ENCODE measurements at places on chromosomes 7 and 10. TPM values are rescaled to one million over a fixed set of nuclear protein-coding genes. Genes with fewer than 3 reads are reported as not detected.

Gene AGR2
- total RNA-seq: not detected

DNA sequence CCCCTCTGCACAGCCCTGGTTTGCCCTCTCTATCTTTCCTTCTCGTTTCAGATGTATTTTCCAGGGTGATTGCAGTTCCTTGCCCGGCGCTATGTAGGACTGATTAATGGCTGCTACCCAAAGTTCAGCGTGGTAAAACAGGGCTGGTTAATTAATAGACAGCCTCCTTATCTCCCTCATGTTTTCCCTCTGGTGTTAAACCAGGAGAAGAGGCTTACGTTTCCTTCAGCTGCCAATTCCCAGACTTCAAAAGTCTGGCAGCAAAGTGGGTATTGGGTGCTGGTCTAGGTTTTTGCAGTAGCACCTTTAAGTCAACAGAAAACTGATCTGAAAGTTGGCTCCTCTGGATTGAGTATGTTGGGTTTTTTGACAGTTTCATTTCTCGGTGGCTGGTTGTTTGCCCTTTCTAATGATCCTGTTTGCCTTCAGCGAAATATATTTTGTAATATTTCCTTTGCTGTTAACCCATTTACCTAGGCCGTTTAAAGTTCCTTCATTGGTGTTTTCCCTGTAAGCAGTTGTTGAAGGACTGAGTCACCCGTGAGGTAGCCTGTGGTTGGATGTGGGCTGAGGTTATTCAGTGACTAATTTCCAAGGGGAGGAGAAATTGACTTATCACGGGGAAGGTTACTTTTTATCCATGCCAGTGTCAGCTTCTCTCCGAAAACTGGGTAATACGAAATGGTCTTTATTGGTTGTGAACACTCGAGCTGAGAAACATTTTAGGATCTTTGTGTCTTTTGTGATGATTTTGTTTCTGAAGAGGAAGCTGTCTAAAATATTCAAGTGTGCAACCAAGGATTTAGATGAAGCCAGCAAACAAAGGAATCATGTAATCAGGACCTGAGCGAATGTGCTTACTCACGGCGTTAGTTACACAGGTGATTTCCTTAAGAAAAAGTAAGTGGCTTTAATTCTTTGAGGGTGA lies 257.2 kb downstream of the KIAA1217 start:
- H3K27ac ChIP-seq: peak overlapping the region; percentile 79
- H3K36me3 ChIP-seq: no peaks in the 10 kb centered on the region
- H3K27me3 ChIP-seq: peaks cover 31% of the 10 kb centered on the region

- H3K4me3 ChIP-seq: no peak overlapping the region
- no peak overlapping the region for H3K27ac ChIP-seq
- H3K36me3 ChIP-seq: no peaks in the 10 kb centered on the region
- no peaks in the 10 kb centered on the region for H3K4me1 ChIP-seq
- H3K27me3 ChIP-seq: peaks cover 10% of the 10 kb centered on the region
- no peak for DNase-seq
These were observed 32.4 kb upstream of the ZNF273 start for GRCh38 chr7:64870656-64871055.

- peaks cover 11% of the 10 kb centered on the region for H3K4me1 ChIP-seq
- no peak for DNase-seq
- no peak overlapping the region for H3K4me3 ChIP-seq
- H3K27me3 ChIP-seq: no peaks in the 10 kb centered on the region
These were observed 6.5 kb upstream of the AP5Z1 start for GRCh38 chr7:4768597-4769569.

DNA sequence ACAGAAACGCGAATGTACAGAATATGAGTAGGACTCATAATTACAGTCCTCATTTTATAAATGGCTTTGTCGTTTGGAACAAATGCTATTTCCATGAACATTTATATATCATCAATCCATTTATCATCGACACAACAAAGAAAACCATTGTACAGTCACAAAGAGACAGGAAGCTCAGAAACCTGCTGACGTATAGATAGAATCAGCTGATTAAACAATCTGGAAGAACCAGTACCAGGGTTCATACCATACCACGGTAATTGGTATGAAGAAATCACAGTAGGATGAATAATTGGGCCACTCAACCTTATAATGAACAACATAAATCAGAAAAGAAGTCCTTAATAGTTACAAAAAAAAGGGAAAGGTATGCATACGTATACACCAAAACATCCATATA lies 295.0 kb downstream of the PARD3 start:
- no peak for DNase-seq
- peaks cover 3% of the 10 kb centered on the region for H3K4me1 ChIP-seq
- H3K4me3 ChIP-seq: no peak overlapping the region

DNA sequence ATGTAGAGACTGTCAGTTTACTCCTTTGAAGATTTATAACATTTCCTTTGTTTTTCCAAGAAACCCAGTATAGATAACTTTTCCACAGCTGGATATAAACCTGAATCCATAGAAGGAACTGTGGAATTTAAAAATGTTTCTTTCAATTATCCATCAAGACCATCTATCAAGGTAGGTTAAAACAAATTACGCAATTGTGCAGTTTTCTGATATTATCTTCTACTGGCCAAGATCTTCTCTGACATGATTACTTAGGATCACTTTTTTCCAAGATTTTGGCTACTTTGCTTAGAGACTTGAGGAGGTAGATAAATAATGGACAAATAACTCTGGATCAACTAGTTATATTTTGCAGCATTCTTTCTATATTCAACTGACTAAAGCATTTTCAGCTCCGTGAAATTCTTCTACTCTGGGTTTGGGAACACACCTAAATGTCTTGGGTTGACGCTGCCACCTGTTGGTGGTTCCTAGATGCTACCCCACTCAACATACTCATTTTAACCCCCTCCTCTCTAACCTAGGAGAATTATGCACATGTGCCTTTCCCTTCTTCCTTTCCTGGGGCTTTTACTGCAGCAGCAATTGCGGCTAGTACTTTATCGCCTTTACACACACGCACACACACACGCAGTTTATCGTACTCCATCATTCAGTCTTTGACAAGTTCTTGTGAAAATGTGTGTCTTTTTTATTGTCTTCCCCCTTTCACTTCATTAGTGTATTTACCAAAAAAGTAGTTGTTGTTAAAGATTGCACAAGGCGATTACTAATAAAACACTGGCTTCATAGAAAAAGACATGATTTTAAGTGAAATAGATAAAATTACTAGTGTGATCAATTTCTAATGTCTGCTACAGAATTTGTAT lies 32.7 kb downstream of the ABCB5 start:
- peaks cover 10% of the 10 kb centered on the region for H3K27me3 ChIP-seq
- no peaks in the 10 kb centered on the region for H3K36me3 ChIP-seq
- no peak overlapping the region for H3K27ac ChIP-seq
- no peak overlapping the region for H3K4me3 ChIP-seq
- no peaks in the 10 kb centered on the region for H3K4me1 ChIP-seq
- no peak for DNase-seq

Gene C1QL3
- 0.16 TPM for total RNA-seq

DNA sequence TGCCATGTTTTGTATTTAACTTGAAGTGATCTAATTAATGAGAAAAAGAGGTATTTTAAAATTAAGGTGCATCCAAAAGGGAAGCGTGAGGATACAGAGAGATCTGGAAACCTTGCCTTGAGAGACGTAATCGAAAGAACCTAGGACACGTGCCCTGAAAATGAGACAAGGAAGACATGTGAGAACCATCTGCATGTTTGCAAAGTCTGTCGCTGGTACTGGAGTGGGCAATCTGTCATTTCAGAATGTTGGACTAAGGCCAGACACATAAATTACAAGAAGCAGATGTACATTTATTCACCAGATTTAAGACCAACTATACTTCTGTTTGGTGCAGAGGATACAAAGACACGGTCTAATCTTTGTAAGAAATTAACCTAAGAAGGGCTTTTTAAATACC lies 9.2 kb downstream of the AGR2 start:
- H3K4me3 ChIP-seq: no peak overlapping the region
- DNase-seq: no peak
- no peaks in the 10 kb centered on the region for H3K36me3 ChIP-seq
- no peak overlapping the region for H3K27ac ChIP-seq
- no peaks in the 10 kb centered on the region for H3K4me1 ChIP-seq
- H3K27me3 ChIP-seq: peaks cover 15% of the 10 kb centered on the region

GRCh38 chr7:88224601-88225275 lies 4.9 kb upstream of the SRI start:
- no peak overlapping the region for H3K4me3 ChIP-seq
- H3K27ac ChIP-seq: no peak overlapping the region
- peaks cover 8% of the 10 kb centered on the region for H3K4me1 ChIP-seq
- DNase-seq: no peak
- H3K27me3 ChIP-seq: peaks cover 5% of the 10 kb centered on the region
- no peaks in the 10 kb centered on the region for H3K36me3 ChIP-seq

Gene HDAC9
- 0.72 TPM for total RNA-seq

GRCh38 chr7:80902716-80903308 lies 16.0 kb downstream of the SEMA3C start:
- H3K27me3 ChIP-seq: no peaks in the 10 kb centered on the region
- no peak overlapping the region for H3K4me3 ChIP-seq
- no peak overlapping the region for H3K27ac ChIP-seq

Gene STK17A
- 53.2 TPM for total RNA-seq

Gene IGFBP1
- total RNA-seq: not detected

GRCh38 chr10:132816718-132817117 lies 30.8 kb upstream of the NKX6-2 start:
- peaks cover 33% of the 10 kb centered on the region for H3K27me3 ChIP-seq
- no peaks in the 10 kb centered on the region for H3K4me1 ChIP-seq
- no peak overlapping the region for H3K27ac ChIP-seq
- no peak for DNase-seq

DNA sequence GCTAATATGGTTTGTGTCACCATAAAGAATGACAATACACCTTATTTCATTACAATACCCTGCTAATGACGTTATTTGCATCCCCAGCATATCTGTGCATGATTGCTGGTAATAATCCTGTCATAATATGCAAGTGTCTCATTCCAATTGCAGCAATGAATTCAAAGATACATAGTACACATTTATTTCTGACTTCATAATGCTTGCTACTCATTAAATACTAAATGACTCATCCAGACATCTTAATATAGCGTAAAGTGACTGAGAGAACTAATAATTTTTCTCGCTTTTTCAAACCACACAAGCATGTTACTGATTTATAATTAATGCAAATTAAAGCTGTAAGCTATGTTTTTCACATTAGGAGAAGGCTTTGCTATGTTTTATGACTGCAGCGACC lies 234.7 kb upstream of the MDFIC start:
- no peak overlapping the region for H3K27ac ChIP-seq
- H3K4me1 ChIP-seq: no peaks in the 10 kb centered on the region
- DNase-seq: no peak
- peaks cover 7% of the 10 kb centered on the region for H3K27me3 ChIP-seq
- H3K36me3 ChIP-seq: no peaks in the 10 kb centered on the region

DNA sequence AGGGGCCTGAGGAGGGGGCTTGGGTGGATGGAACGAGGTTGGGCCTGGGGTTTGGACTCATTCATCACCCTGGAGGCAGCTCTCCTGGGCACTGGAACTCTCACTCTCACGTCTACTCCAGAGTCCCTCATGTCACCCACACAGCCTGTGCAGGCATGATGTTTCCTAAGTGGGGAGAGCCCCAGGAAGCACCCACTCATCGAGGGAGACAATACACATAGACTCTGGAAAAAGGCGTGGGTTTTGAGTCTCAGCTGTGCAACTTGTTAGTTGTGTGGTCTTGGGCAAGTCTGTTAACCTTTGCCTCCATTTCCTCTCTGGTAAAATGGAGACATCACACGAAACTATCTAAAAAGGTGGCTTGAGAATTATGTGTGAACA lies 25.9 kb upstream of the RBM20 start:
- H3K4me1 ChIP-seq: peaks cover 51% of the 10 kb centered on the region
- peak overlapping the region; percentile 90 for H3K27ac ChIP-seq
- H3K36me3 ChIP-seq: peaks cover 2% of the 10 kb centered on the region
- no peaks in the 10 kb centered on the region for H3K27me3 ChIP-seq
- peak overlapping the region; percentile 60 for H3K4me3 ChIP-seq

DNA sequence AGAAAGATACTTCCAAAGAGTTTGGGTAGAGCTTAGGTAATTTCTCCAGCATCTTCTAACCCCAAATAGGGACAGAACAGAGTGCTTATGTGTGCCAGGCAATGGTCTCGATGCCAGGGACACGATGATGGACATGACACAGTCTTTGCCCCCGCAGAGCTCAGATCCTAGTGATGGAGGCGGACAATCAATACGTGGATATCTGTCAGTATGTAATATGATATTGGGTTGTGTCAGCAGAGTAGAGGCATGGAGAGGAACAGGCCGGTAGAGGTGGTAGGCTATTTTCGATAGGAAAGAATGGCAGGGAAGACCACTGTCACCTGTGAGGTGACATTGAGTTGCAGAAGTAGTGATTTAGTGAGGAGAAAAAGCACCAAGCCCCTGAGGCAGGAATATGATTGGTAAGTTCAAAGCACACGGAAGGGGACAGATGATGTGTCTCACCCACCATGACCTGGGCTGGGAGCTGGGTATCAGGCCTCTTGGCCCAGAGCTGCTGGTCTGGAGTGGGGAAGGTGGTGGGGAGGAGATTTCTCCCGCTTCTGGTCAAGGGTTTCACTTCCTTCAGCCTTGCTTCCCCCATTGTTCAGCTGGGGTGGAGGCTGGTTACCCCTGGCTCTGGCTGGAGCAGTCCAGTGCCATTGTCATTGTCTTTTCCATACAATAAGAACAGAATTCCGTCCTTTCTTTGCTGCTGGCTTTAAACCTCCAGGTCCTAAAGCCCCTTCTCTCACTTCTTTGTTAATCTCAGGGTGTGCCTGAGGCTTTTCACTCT lies 36.0 kb upstream of the SRGN start:
- no peaks in the 10 kb centered on the region for H3K27me3 ChIP-seq
- no peak for DNase-seq
- no peak overlapping the region for H3K27ac ChIP-seq

GRCh38 chr7:35723011-35723410 lies 28.1 kb upstream of the HERPUD2 start:
- H3K36me3 ChIP-seq: peaks cover 7% of the 10 kb centered on the region
- no peak for DNase-seq
- peaks cover 46% of the 10 kb centered on the region for H3K4me1 ChIP-seq
- no peaks in the 10 kb centered on the region for H3K27me3 ChIP-seq
- no peak overlapping the region for H3K4me3 ChIP-seq

DNA sequence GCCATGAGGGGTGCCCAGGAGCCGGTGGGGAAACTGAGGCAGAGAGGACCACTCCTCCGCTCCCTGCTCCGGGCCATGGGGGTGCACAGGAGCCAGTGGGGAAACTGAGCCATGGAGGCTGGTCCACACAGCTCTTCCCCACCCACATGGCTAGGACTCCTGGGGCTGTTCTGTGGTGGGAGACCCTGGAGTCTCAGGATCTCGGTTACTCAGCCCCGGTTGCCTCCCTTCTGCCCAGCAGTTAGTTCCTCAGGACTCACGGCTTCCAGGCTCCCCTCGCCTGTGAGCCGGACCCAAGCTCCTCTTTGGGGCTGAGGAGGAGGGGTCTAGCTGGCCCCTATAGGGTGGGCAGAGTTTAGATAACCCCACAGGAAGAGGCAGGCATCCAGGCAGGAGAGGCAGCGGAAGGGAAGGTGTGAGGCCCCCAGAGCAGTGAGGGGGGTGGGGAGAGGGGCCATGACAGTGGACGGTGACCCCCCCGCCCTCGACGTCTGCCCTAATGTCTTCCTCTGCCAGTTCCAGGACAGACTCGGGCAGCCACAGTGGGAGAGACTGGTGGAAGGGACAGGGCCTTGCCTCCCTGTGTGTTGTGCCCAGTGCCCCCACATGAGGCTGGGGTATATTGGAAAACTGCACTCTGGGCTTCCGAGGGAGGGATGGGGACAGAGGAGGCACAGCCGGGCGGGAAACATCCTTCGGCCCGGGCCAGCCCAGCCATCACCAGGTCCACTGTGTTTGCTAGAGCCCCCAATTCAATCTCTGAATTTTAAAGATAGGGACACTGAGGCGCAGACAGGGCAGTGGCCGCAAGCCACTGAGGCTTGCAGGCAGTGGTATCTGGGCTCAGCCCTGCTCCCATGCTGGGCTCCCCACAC lies 4.3 kb downstream of the ELFN1 start:
- H3K36me3 ChIP-seq: no peaks in the 10 kb centered on the region
- no peak for DNase-seq
- no peak overlapping the region for H3K4me3 ChIP-seq
- peaks cover 37% of the 10 kb centered on the region for H3K27me3 ChIP-seq
- no peak overlapping the region for H3K27ac ChIP-seq
- H3K4me1 ChIP-seq: no peaks in the 10 kb centered on the region

Gene LRRC61
- total RNA-seq: 26.1 TPM
